NCI-H524 (cell line): ENCODE measurements at places on chromosomes 7 and 10.

DNA sequence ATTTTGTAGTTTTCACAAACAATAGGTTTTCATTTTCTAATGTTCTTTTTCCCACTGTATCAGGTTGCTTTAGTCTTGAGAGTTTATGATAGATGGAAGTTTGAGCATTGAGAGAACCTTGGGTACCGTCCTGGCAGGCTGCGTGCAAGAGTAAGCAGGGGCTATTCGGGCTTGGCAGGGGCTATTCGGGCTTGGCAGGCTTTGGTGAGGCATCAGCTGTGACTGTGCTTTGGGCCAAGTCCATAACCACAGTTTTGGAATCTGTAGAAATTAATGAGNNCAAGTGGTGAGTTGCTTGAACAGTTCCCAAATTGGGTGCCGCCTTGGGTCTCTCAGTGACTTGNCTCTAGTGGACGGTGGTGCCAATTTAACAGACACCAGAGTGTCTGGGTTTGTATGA, 424.6 kb downstream of the PAXIP1 start:
- no peak for DNase-seq

DNA sequence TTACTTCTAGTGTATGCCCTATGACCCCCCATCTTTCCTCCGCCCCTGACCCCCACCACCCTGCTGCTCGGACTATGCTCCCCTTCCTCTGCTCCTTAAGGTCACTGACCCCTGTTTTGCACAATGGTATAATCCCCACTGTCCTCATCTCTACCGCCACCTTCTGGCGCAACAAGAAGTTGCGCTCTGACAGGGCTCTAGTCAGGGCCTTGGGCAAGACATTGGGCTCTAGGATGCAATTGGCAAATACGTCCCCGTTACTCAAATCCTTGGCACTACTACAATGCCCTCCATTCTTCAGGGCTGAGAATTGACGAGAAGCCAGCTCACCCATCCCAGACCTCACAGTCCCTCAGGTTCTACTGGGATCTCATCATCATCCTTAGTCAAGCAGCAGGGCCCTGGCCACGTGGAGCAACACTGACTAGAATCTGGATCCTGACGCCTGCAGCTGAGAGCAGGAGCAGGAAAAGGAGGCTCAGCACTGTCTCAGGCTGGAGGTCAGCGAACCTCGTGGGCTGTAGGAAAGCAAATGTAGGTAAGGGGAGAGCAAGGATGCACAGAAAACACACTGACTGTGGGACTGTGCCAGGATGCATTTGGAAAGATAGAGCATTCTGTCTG, 10.6 kb downstream of the LRIT2 start:
- no peak for DNase-seq

DNA sequence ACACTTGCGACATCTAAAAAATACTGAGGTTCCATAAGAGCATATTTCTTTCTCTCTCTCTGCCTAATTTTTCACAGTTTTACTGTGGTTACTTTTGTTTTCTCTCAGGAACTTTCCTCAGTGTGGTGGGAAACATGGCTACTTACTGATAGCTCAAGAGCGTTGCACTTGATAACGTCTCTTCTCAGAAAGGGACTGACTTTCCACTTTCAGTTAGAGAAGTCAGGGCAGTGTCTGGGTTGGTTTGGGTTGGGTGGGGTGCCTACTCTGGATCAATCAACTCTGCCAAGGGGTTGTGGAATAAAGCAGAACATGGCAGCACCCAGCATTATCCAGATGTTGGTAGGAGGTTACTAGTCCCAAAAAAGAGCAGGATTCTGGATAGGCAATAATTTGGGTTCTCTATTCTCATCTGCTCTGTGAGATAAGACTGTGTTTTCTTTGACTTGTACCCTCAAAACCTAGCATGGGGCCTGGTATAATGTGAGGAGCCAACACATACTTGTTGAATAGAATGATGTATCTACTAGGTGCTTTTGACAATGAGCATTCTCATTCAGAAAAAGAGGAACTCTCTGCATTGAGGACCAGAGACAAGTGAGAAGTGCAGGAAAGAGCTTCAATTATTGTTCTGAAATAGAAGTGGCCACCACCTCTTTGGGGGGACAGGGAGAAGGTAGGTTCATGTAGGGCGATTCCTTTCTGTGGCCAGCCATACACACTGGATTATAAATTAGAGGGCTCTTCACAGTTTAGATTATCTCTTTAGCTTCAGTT, 315.7 kb downstream of the REEP3 start:
- DNase-seq: no peak

GRCh38 chr7:116443646-116444045, 55.9 kb upstream of the CAV2 start:
- DNase-seq: no peak

DNA sequence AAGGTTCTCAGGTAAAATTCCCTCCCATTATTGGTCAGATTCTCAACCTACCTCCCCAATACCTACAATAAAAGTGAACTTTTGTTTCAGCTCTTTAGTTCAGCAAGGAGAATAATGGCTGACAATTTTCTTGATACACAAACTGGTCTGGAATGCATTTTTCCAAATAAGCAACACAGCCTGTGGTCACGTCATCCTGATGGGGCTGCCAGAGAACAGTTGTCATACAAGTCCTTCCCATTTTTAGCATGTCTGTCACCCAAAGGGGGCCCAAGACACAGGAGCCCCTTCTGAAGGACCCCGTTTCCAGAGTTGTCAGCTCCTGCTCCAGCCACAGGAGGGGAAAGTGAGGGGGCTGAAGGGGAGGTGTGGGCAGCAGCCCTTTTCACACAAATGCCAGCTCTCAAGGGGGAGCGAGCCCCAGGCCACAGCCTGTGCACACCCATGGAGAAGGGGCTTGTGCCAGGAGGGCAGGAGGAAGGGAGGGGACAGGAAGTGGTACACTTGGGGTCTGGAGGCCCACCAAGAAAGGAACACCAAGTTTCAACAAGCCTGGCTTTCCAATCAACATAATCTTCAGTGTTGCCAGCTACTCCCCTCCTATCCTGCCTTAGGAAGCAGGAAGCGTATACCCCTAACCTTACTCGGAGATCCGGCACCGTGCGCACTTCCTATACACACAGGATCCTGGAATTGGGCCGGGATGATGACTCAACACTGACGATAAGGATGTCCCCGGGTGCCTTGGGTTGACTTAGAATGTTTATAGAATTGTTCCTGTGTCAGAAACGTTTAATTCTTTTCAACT, 43.4 kb upstream of the PDLIM1 start:
- DNase-seq: no peak

- DNase-seq: peak; percentile 57
These were observed 13.4 kb downstream of the BRI3 start for GRCh38 chr7:98294798-98295382.

GRCh38 chr7:158821171-158822031, 7.9 kb downstream of the ESYT2 start:
- no peak for DNase-seq

DNA sequence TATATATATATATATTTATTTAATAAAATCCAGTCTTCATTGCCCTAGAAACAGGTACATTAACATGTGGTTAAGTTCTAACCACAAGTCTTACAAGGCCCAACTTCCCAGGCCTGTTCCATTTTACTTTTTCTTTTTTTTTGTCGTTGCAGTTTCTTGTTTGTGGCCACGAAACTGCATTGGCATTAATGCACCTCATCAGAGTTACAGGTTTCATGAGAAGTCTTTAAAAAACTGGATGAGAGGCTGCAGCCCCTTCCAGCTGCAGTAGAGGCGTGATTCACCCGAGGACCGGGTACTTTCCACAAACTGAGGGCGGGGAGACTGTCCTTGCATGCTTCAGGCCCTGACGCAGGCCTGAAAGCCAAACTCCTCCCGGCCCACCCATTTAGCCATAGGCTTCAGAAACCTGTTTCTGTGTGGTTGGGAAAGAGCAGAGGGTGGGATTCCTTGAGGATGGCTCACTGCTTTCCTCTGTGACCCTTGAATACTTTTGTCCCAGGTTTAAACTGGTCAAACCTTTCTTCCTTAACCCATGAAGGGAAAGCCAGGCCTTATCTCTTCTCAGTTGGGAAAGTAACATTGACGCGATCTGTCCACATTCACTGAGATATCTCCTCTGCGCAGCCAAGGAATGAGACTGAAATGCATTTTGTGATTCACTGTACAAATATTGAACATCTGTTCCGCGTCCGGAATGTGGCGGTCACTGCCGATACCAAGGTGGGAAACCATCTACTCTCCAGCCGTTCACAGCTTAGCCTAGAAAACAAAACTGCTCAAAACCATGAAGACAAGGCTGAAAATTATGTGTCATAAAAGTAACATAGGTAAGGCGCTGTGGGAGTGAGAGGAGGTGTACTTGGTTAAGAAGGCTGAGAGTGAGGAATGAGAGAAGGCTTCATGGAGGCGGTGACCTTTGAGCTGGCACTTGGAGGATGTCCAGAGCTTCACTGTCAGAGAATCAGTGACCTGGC, 311.7 kb downstream of the GATA3 start:
- no peak for DNase-seq

GRCh38 chr7:6271060-6271658, 1.3 kb downstream of the CYTH3 start:
- DNase-seq: peak; percentile 61

DNA sequence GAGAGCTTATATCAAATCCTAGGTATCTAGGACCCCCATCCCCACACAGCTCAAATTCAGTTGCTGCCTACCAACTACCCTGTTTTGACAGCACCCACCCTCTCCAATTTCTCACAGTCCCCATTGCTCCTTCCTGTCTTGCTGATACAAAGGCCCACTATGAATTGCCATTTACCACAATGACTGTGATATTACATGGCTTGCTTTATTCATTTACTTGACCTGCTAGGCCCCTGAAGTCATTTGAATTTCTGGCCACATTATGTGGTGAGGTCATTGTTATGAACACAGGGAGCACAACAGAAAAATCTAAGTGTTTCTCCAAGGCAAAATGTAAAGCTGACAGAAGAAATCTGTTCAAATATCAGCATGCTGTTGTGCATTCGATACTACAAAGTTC, 101.4 kb downstream of the PPP1R17 start:
- no peak for DNase-seq

- no peak for DNase-seq
These were observed 22.5 kb downstream of the ORC5 start for GRCh38 chr7:104185346-104185745.

DNA sequence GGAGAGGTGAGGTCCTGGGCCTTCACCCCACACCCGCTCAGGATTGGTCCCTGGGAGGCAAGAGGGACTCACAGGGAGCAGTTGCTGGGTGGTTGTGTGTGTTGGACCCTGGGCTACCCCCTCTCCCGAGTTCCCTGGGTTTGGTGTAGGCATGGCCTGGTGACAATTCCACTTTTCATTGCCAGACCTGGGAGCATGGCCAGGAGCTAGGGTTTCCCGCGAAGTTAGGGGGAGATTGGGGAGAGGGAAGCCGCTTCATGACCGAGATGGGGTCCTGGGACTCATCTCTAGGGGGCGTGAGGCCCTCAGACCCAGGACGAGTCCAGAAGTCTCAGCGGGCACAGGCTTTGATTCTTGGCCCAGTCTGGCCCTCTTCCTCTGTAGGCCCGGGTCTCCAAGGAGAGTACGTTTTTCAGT, 606 bp downstream of the PALD1 start:
- DNase-seq: no peak

GRCh38 chr7:125136341-125136740, 206.7 kb upstream of the POT1 start:
- DNase-seq: no peak

GRCh38 chr10:67452892-67453291, 243.1 kb downstream of the CTNNA3 start:
- no peak for DNase-seq

DNA sequence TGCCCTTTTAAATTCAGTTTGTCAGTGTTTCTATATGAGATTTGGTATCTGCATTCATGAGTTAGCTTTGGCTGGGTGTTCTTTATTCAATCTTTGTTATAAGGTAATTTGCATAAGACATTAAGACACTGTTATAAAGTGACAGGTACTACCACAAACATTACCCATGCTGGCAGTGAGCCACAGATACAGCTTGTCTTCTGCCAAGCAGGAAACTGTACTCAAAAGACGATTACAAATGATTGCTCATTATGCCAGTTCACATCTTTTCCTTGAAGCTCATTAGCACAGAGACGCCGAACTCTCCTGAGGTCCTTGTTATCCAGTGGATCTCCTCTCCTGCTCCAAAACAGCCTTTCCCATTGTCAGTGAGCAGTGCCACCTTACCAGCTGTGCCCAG, 30.4 kb downstream of the AMPH start:
- no peak for DNase-seq
